Effector memory CD4-positive, alpha-beta T cell (primary cell): ENCODE measurements at places on chromosomes 7 and 10.

- no peak for DNase-seq
These were observed 161.6 kb downstream of the ITGA8 start for GRCh38 chr10:15558136-15558535.

- no peak for DNase-seq
These were observed 99.6 kb upstream of the NAMPT start for GRCh38 chr7:106384373-106384772.

DNA sequence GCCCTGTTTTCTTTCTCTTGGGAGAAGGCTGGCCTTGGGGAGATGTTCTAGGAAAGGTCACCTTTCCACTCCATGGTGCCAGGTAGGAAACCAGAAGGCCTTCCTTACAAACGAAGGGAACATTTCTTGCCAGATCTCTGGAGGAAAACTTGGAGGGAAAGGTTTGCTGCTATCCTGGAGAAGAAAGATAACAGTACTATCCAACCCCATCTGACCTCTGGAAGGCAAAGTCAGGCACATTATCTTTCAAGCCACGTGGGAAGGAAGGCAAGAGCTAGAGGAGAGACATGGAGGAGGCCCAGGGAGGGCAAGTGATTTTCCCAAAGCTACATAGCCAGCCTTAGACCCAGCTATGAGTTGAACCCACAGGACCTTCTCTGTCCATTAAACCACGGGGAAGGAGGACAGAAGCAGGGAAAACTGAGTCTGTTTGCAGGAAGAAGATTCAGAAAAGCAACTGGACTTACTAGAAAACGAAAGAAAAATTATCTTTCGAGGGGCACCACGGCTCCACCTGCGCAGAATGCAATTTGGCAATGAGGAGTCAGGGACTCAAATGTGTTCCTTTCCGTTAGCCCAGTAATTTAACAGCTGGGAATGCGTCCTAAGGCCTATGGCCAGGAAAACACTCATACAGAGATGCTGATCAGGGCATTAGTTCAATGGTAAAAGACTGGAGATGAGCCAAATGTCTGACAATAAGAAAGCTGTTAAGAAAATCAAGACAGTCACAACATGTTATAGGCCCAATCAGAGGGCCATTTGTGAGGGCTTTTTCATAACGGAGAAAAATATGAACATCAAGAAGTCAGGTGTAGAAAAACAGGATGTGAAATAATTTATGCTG lies 32.0 kb upstream of the PSAP start:
- DNase-seq = no peak

- no peak for DNase-seq
These were observed 26.5 kb downstream of the HDAC9 start for GRCh38 chr7:18521945-18522566.

- no peak for DNase-seq
These were observed 149.4 kb upstream of the ASAH2 start for GRCh38 chr10:50400694-50401093.

- DNase-seq = no peak
These were observed 8.6 kb downstream of the UPP1 start for GRCh38 chr7:48097521-48098231.

DNA sequence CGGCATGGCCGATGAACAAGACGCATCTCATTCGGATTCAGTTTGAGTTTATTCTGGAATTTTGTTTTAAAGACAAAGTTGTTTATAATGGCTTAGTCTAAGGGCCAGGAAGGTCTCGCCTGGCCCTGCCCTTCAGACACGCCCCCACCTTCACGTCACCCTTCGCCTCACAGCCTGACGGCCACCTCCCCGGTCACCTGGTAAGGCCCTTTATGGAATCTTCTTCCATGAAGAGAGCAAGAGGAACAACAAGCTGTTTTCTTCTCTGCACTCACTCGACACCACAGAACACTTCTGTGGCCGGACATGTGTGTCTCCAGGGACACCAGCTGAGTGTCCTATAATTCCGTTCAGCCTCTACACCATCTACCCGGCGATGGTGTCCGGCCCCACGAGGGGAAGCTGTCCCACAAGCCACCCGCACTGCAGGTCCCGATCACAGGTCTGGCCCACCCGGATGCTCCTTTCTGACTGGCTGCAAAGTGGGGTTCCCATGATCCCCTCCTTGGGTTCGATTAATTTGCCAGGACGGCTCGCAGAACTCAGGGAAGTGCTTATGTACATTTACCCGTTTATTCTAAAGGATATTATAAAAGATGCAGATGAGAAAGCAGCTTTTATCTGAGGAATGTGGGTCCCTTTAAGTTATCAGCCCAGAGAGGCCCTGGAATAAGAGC lies 17.4 kb upstream of the KNDC1 start:
- no peak for DNase-seq
